Activated CD8-positive, alpha-beta memory T cell treated with anti-CD3 and anti-CD28 coated beads, Interleukin-2, amount 10 ng/mL, durations not matched to agents 7 days and 5 days (primary cell): ENCODE measurements at places on chromosomes 7 and 10. TPM values are rescaled to one million over a fixed set of nuclear protein-coding genes. Genes with fewer than 3 reads are reported as not detected.

Gene UNCX
- total RNA-seq = not detected

Gene PLXDC2
- total RNA-seq = not detected

Gene CDNF
- total RNA-seq = 0.50 TPM

Gene SEPTIN14
- total RNA-seq = not detected

Gene PON3
- total RNA-seq = 0.40 TPM

Gene C10orf95
- 0.35 TPM for total RNA-seq

Gene GIMAP7
- total RNA-seq = 89.7 TPM

Gene NCF1
- total RNA-seq = 0.30 TPM

Gene CFAP46
- total RNA-seq = not detected

Gene WDR86
- total RNA-seq = 0.29 TPM

Gene LIPF
- total RNA-seq = not detected

Gene TAS2R5
- total RNA-seq = 1.4 TPM

- no peaks in the 10 kb centered on the region for H3K27me3 ChIP-seq
- no peaks in the 10 kb centered on the region for H3K36me3 ChIP-seq
- no peak for DNase-seq
- H3K4me3 ChIP-seq = no peak overlapping the region
- H3K27ac ChIP-seq = no peak overlapping the region
- no peaks in the 10 kb centered on the region for H3K4me1 ChIP-seq
Measured at GRCh38 chr10:77442699-77443189, 194.9 kb downstream of the KCNMA1 start.

- H3K36me3 ChIP-seq = no peaks in the 10 kb centered on the region
- no peak for DNase-seq
- H3K4me1 ChIP-seq = peaks cover 3% of the 10 kb centered on the region
- H3K27me3 ChIP-seq = no peaks in the 10 kb centered on the region
Measured at GRCh38 chr7:12294701-12295100, 83.6 kb downstream of the TMEM106B start.

DNA sequence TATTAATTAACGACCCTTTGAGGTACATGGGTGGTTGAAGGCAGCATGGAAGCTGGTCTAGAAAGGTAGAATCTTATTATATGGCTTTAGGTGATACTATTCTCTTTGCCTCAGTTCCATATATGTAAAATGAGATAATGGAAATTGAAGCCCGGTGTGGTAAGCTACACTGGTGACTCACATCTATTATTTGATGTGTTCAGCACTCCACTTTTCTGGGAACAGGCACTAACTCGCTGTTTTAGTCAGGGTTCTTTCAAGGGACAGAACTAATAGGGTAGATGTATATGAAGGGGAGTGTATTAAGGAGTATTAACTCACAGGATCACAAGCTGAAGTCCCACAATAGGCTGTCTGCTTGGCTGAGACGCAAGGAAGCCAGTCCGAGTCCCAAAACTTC lies 4.4 kb upstream of the TRUB1 start:
- no peak overlapping the region for H3K4me3 ChIP-seq
- no peak overlapping the region for H3K27ac ChIP-seq
- H3K27me3 ChIP-seq = no peaks in the 10 kb centered on the region
- no peak for DNase-seq
- peaks cover 17% of the 10 kb centered on the region for H3K4me1 ChIP-seq

GRCh38 chr7:86453454-86453853 lies 190.3 kb upstream of the GRM3 start:
- no peak overlapping the region for H3K27ac ChIP-seq
- DNase-seq = no peak
- H3K4me1 ChIP-seq = no peaks in the 10 kb centered on the region
- H3K27me3 ChIP-seq = no peaks in the 10 kb centered on the region

- H3K4me1 ChIP-seq = peaks cover 2% of the 10 kb centered on the region
- H3K36me3 ChIP-seq = no peaks in the 10 kb centered on the region
- no peak for DNase-seq
- H3K4me3 ChIP-seq = no peak overlapping the region
Measured at GRCh38 chr7:73342645-73343044, 14.7 kb downstream of the FKBP6 start.

GRCh38 chr10:43354879-43355380 lies 16.5 kb upstream of the FXYD4 start:
- H3K36me3 ChIP-seq = no peaks in the 10 kb centered on the region
- no peak for DNase-seq
- H3K4me1 ChIP-seq = peaks cover 29% of the 10 kb centered on the region
- peaks cover 19% of the 10 kb centered on the region for H3K27me3 ChIP-seq

GRCh38 chr10:79444199-79445119 lies 965 bp downstream of the ZCCHC24 start:
- H3K27me3 ChIP-seq = peaks cover 48% of the 10 kb centered on the region
- H3K4me1 ChIP-seq = peaks cover 25% of the 10 kb centered on the region
- peak; percentile 73 for DNase-seq
- peak overlapping the region; percentile 53 for H3K27ac ChIP-seq
- H3K4me3 ChIP-seq = peak overlapping the region; percentile 78

- peaks cover 6% of the 10 kb centered on the region for H3K27me3 ChIP-seq
- no peak for DNase-seq
- no peaks in the 10 kb centered on the region for H3K4me1 ChIP-seq
Measured at GRCh38 chr7:32390210-32390609, 100.0 kb downstream of the LSM5 start.

DNA sequence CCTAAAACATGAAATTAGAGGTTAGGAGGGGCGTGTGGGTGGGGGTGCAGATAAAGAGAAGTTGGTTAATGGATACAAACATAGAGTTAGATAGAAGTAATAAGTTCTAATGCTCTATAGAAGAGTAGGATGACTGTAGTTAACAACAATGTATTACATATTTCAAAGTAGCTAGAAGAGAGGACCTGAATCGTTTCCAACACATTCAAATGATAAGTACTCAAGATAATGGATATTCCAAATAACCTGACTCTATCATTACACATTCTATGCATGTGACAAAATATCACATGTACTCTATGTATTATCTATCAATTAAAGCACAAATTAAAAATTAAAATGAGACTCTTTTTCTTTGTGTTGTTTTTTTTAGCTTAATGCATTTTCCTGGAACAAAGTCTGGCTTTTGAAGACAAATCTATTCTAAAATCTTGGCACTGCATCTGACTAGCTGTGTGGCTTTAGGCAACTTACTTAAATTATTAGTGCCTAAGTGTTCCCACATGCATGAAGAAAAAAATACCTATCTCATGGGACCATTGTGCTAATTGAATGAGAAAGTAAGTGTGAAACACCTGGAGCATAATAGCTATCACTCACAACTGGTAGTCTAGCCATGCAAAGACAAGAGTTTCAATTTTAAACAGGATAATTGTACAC lies 75.7 kb downstream of the SEMA3C start:
- no peak overlapping the region for H3K4me3 ChIP-seq
- H3K4me1 ChIP-seq = no peaks in the 10 kb centered on the region
- H3K27ac ChIP-seq = no peak overlapping the region
- no peaks in the 10 kb centered on the region for H3K36me3 ChIP-seq
- H3K27me3 ChIP-seq = no peaks in the 10 kb centered on the region
- no peak for DNase-seq

GRCh38 chr10:19860107-19860506 lies 43.9 kb downstream of the PLXDC2 start:
- H3K4me3 ChIP-seq = no peak overlapping the region
- no peaks in the 10 kb centered on the region for H3K36me3 ChIP-seq
- no peak overlapping the region for H3K27ac ChIP-seq

GRCh38 chr10:95783741-95784140 lies 27.8 kb downstream of the ENTPD1 start:
- no peak for DNase-seq
- H3K36me3 ChIP-seq = peaks cover 56% of the 10 kb centered on the region
- H3K27me3 ChIP-seq = no peaks in the 10 kb centered on the region
- no peak overlapping the region for H3K4me3 ChIP-seq

GRCh38 chr7:158759749-158760444 lies 55.3 kb upstream of the NCAPG2 start:
- DNase-seq = no peak
- no peaks in the 10 kb centered on the region for H3K4me1 ChIP-seq
- no peak overlapping the region for H3K27ac ChIP-seq
- H3K27me3 ChIP-seq = no peaks in the 10 kb centered on the region
- H3K4me3 ChIP-seq = no peak overlapping the region

GRCh38 chr10:131706952-131707351 lies 193.9 kb upstream of the PPP2R2D start:
- DNase-seq = no peak
- no peak overlapping the region for H3K4me3 ChIP-seq
- H3K27ac ChIP-seq = no peak overlapping the region
- no peaks in the 10 kb centered on the region for H3K36me3 ChIP-seq
- H3K4me1 ChIP-seq = no peaks in the 10 kb centered on the region

- H3K4me3 ChIP-seq = no peak overlapping the region
- H3K27me3 ChIP-seq = peaks cover 27% of the 10 kb centered on the region
- no peaks in the 10 kb centered on the region for H3K4me1 ChIP-seq
- H3K27ac ChIP-seq = no peak overlapping the region
- H3K36me3 ChIP-seq = no peaks in the 10 kb centered on the region
Measured at GRCh38 chr7:29852457-29852856, 46.1 kb downstream of the WIPF3 start.

GRCh38 chr7:91266067-91266688 lies 1.9 kb downstream of the FZD1 start:
- peaks cover 54% of the 10 kb centered on the region for H3K27me3 ChIP-seq
- no peak overlapping the region for H3K4me3 ChIP-seq
- peaks cover 17% of the 10 kb centered on the region for H3K4me1 ChIP-seq
- no peaks in the 10 kb centered on the region for H3K36me3 ChIP-seq

DNA sequence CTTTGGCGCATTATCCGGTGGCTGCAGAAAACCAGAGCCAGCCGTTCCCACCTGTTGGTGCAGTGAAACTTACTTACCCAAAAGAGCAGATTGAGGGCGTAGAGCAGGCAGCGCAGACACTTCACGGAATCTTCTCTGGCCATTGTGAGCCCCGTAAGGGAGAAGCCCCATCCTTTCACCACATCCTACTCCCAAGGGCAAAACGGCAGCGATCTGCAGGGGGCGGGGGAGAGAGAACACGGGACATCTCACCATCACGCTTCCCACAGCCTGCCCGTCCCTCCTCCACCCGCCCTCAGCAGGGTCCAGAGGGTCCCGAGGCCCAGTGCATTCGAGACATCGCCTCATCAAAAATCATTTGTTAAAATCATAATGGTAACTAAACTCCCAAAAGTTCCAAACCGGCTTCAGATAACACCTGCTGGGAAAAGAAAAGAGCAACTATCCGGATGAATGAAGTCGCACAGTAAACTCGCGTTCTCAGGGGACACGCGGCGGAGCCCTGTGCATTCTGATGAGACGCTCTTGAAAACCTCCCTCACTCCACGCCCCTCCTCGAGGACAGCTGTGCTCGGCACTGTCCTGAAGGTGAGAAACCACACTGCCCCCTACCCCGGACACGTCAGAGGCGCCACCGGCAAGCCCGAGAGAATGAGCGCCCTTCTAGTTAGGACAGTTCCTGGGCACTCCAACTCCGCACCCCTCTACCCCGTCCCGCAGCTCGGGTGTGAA lies 1.2 kb downstream of the TSPAN12 start:
- peak overlapping the region; percentile 63 for H3K4me3 ChIP-seq
- H3K27me3 ChIP-seq = peaks cover 67% of the 10 kb centered on the region
- no peak for DNase-seq
- H3K4me1 ChIP-seq = peaks cover 11% of the 10 kb centered on the region
- no peak overlapping the region for H3K27ac ChIP-seq

DNA sequence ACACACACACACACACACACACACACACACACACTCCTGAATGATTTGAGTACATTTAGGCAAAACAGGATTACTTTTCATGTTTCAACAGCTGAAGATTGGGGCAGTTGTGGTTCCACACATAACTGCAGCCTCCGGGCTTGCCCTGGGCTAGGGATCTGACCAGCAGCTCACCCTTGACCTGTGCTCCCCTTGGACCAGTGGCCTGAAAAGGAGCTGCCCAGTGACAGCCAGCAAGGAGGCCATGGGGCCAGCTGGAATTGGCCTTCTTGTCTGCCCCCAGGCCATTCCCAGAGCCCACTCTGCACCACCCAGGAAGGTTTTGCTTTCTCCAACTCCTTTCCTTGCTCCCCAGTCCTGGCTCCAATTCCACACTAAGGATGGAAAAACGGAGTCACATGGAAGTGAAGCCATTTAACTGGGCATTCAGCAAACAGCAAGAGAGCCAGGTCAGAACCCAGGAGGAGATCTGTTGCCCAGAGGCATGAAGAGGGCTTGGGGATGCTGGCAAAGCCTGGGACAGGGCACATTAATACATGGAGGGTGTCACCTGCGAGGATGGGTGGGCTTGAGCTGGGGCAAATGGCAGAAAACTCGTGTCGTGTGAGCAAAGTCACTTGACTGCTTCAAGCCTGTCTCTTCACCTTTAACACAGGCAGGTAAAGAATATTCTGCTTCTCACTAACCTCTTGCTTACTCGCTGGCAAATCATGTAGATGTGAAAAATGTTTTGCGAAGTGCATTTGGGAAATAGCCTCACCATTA lies 61.5 kb upstream of the GDF10 start:
- no peak overlapping the region for H3K27ac ChIP-seq
- no peaks in the 10 kb centered on the region for H3K36me3 ChIP-seq
- peaks cover 3% of the 10 kb centered on the region for H3K4me1 ChIP-seq
- no peaks in the 10 kb centered on the region for H3K27me3 ChIP-seq
- DNase-seq = no peak

DNA sequence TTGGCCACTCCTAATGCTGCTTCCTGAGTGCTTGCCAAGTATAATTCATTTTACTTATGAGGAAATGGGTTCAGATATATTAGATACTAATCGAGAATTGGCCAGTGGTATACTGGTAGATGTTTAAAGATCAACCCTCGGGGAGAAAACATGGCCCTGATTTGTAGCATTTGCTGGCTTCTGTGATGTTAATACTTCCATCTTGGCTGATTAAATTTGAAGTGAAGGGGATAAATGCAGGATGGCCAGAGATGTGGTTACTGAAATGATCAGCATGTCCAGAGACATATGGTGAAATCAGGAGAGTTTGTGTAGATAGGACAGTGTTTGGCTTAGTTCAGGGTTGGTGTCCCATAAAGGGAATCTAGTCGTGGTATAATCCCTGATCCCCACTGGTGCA lies 11.2 kb downstream of the UBE2D4 start:
- no peaks in the 10 kb centered on the region for H3K36me3 ChIP-seq
- no peak overlapping the region for H3K4me3 ChIP-seq
- H3K27ac ChIP-seq = no peak overlapping the region
- no peaks in the 10 kb centered on the region for H3K27me3 ChIP-seq
- no peaks in the 10 kb centered on the region for H3K4me1 ChIP-seq

DNA sequence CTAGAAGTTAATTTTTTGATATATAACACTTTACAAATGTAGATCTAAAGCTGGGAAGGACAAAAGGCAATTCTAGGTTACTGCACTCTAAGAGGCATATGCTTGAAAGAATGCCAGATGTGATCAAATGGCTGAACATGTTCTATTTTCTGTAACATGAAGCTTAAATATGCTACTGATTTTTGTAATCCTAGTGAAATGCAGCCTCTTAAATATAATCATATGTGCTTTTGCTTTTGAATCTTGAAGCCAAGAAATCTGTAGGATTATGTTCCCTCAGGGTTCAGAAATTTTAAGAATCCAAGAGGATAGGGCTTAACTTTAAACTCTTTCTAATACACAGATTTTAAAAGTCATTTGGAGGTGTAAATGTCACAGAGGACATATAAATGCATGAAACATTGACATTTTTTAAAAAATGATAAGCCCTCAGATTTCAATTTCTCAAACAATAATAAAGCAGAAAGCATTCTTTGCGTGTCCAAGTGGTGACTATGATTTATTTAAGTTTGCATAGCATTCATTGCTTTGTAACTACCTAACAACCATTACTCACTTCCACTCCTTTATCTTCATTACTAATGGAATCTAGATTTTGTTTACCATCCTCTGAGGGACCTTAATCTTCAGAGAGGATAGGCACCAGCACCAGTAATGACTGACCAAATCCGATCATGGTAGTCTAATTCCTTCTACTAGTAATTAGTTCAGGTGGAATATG lies 170.4 kb downstream of the MAGI2 start:
- no peak overlapping the region for H3K27ac ChIP-seq
- H3K36me3 ChIP-seq = no peaks in the 10 kb centered on the region
- no peaks in the 10 kb centered on the region for H3K4me1 ChIP-seq
- H3K4me3 ChIP-seq = no peak overlapping the region
- no peak for DNase-seq
- H3K27me3 ChIP-seq = no peaks in the 10 kb centered on the region
